ENCODE measurements at places on chromosomes 1 and 21. TPM values are rescaled to one million over a fixed set of nuclear protein-coding genes. Genes with fewer than 3 reads are reported as not detected.

SELP gene
- total RNA-seq: not detected

TNNI3K gene
- 0.39 TPM for total RNA-seq

PRAMEF12 gene
- not detected for total RNA-seq

ADAMTSL4 gene
- 36.2 TPM for total RNA-seq

BACH1 gene
- total RNA-seq: 106 TPM

CENPF gene
- 47.7 TPM for total RNA-seq

ATP1A4 gene
- total RNA-seq: not detected

SPRR4 gene
- not detected for total RNA-seq

ALX3 gene
- total RNA-seq: not detected

LAMC2 gene
- 6.6 TPM for total RNA-seq

LCE1D gene
- total RNA-seq: not detected

JAM2 gene
- 0.37 TPM for total RNA-seq

STUM gene
- under 0.01 TPM for total RNA-seq

CFHR5 gene
- total RNA-seq: not detected

IRF6 gene
- total RNA-seq: not detected

HES4 gene
- total RNA-seq: not detected

OR2L5 gene
- not detected for total RNA-seq

CRYBG2 gene
- not detected for total RNA-seq

LCE3D gene
- total RNA-seq: not detected

IL19 gene
- not detected for total RNA-seq

PKP1 gene
- under 0.01 TPM for total RNA-seq

ARHGEF10L gene
- 17.2 TPM for total RNA-seq

ADCY10 gene
- under 0.01 TPM for total RNA-seq

CD34 gene
- total RNA-seq: 0.39 TPM

GNAT2 gene
- total RNA-seq: not detected

PADI2 gene
- total RNA-seq: not detected

PRRX1 gene
- total RNA-seq: 523 TPM

ARTN gene
- under 0.01 TPM for total RNA-seq

CXADR gene
- 0.59 TPM for total RNA-seq

MFAP2 gene
- 44.5 TPM for total RNA-seq

LAMC1 gene
- total RNA-seq: 598 TPM

CELA2B gene
- not detected for total RNA-seq

DMBX1 gene
- not detected for total RNA-seq

SLC25A34 gene
- total RNA-seq: 0.39 TPM

SPRR1B gene
- total RNA-seq: not detected

BGLAP gene
- 0.37 TPM for total RNA-seq

RIMS3 gene
- total RNA-seq: under 0.01 TPM

APCS gene
- total RNA-seq: not detected

YIPF1 gene
- 17.6 TPM for total RNA-seq

GBP1 gene
- total RNA-seq: 14.0 TPM

CNR2 gene
- not detected for total RNA-seq
